ENCODE measurements at places on chromosomes 1 and 21.

- DNase-seq: no peak
Observed at GRCh38 chr1:247421074-247421473, 5.1 kb downstream of the NLRP3 start.

- DNase-seq: no peak
Observed at GRCh38 chr1:234782791-234783190, 172.8 kb upstream of the IRF2BP2 start.

GRCh38 chr1:182080955-182081582 lies 19.6 kb upstream of the ZNF648 start:
- no peak for DNase-seq

GRCh38 chr1:247864644-247865043 lies 7.7 kb downstream of the TRIM58 start:
- no peak for DNase-seq

- no peak for DNase-seq
Observed at GRCh38 chr1:221117133-221117532, 237.9 kb downstream of the HLX start.

DNA sequence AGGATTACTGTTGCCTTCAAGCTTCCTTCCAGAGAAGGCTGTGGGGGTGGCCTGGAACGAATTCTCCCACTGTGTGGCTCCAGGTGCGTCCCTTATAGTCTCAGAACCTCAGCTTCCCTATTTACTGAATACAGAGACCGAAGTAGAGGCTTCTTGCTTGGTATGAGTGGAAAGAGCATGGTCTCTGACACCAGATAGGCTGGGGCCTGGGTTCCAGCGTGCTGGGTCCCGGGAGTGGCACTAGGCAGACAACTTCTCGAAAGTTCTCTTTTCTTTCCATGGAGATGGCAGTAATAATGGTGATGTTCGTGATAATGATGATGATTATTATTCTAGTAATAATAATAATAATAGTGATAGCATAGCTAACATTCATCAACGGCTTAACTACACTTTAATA lies 161.7 kb downstream of the PTPRU start:
- DNase-seq: no peak
